Thyroid gland (tissue), 4 donors: ENCODE measurements at places on chromosomes 5 and 9. TPM values are rescaled to one million over a fixed set of nuclear protein-coding genes. Genes with fewer than 3 reads are reported as not detected.

GRCh38 chr5:66646570-66646969 is 50.4 kb downstream of the MAST4 start:
- DNase-seq: no peak

GRCh38 chr5:147645197-147645596 is 135.3 kb upstream of the DPYSL3 start:
- DNase-seq: no peak

TMOD1 gene
- 37.0 TPM for total RNA-seq

DNA sequence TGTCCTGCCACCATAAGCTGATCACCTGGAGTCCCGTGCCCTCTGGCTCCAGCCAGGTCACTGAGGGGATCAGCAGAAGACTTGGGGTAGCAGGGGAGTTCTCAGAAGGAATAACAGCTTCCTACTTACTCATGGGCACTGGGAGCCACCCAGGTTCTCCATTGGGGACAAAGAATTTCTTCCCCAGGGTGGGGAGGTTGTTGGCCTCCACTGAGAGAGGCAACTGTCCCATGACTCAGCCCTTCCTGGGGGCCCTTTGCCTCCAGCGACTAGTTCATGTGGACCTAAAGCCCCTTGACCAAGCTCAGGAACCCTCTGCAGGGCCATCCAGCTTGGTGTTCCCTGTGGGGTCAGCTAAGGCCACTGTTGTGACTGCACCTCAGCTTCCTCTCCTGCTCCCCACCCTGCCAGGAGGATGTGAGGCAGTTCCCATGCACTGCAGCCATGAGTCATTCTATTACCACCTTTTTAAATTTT is 175.0 kb downstream of the AUH start:
- no peak for DNase-seq

DNA sequence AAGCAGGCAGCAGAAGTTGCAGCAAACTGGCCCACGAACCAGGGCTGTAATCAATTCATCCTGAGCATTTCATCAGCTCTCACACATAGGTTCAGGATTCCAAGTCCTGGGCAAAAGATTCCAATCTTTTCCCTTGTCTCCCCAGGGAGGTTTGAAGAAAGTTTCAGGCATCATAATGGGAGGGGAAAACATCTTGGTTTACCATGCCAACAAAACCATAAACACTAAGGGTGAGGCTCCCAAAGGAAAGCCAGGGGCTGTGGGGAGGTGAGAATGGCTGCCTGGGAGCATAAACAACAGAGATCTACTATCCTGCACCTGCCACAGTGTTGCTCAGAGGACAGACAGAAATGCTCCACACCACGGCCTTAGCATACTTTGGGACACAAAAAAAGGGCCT is 94.6 kb downstream of the SH3TC2 start:
- DNase-seq: no peak

DNA sequence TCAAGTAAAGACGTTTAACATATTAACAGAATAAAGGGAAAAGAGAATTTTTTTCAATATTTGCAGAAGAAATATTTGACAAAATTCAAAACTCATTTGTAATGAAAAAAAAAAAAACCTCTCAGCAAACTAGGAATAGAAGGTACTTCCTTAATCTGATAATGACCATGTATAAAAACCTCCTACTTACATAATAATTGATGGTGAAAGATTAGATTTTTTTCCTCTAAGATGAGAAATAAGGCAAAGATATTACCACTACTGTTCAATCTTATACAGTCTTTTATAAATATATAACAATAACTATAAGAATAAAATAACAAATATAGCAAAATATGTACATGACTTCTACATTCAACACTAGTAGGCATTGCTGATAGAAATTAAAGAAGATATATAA is 424.6 kb upstream of the KLF4 start:
- no peak for DNase-seq

DNA sequence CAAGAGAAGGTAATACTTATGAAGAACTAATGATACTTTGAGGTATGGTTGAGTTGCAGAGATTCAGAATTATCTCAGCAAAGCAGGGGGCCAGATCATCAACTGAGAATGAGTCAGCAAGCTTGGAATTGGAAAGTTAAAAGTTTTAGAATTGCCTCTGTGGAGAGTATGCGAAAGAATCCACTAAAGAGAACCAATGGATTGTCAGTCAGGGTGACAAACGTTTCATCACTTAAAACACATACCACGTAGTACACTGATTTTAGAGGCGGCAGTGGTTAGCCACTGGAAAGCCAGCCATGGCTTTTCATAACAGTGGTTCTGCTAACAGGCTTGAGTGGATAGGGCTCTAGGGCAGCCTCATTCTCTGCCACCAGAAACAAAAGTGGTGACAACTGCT is 30.7 kb downstream of the AOPEP start:
- peak; percentile 46 for DNase-seq

ABLIM3 gene
- 29.0 TPM for total RNA-seq

- DNase-seq: no peak
Measured at GRCh38 chr5:180313677-180314505, 22.0 kb upstream of the MAPK9 start.

DNA sequence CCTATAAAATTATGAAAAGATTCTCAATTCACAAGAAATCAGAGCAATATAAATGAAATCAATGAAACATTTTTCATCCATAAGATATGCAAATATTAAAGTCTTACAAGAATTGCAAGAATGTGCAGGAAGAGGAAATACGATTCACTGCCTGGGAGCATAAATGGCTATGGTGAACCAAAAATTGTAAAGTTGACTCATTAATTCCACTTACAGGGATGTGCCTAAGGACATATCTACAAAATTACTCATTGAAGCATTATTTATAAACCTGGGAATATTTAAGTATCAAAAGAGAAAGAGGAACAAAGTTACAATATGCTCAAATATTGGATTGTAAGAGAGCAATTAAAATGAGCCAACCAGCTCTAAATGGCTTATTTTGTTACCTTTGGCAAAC is 6.9 kb upstream of the NIPSNAP3A start:
- no peak for DNase-seq

DNA sequence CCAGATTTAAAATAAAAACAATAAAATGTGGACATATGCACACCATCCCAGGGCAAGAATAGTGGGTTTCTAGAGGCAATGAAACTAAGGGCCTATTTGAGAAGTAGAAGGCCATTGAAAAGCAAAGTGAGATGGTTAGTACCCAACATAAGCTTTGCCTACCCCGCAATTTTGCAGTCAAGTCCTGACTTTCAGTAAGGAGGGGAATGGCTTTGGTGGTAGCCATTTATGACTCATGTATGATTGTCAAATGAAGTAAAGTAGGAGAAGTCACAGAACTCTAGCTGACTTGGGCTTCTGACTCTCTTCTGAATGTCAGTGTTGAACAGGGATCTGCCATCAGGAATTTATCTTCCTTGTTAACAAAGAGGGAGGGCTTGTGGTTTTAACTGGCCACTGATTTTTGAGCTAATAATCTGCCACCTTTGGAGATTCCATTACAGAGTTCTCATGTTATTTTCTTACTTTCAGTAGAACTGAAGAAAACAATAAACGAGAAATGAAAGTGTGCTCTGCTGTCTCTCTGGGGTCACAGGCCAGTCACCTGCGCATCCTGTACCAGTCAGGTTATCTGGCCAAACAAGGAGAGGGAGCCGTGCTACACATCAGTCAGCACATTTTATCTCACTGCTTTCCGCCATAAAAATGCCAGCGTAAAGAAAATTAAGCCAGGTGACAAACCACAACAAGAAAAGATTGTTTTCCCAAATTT is 14.3 kb upstream of the SNCAIP start:
- no peak for DNase-seq

DNA sequence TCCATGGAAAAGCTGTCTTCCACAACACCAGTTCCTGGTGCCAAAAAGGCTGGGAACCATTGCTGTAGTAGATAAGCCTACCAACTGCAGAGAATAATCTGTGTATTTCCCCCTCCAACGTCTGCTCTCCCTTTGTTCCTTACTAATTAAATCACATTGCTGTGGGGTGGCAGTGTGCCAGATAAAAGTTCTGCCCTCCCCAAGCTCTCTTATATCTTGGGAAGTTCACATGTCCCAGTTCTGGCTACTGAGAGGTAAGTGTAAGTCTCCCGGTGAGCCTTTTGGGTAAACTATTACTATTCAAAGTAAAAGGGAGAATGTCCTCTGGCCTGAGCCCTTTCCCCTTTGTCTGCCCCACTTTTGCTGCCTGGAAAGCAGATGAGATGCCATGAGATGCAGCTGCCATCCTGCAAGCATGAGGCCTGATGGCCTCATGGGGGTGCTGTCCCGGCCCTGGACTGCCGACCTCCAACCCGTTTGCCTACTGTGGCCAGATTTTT is 14.7 kb downstream of the ENC1 start:
- DNase-seq: no peak

- no peak for DNase-seq
Measured at GRCh38 chr5:73300337-73301207, 127.6 kb downstream of the TMEM174 start.

- no peak for DNase-seq
Measured at GRCh38 chr9:6460189-6460768, 47.3 kb downstream of the UHRF2 start.

PFN3 gene
- not detected for total RNA-seq
